ENCODE measurements at places on chromosomes 11 and 22. TPM values are rescaled to one million over a fixed set of nuclear protein-coding genes. Genes with fewer than 3 reads are reported as not detected.

DNA sequence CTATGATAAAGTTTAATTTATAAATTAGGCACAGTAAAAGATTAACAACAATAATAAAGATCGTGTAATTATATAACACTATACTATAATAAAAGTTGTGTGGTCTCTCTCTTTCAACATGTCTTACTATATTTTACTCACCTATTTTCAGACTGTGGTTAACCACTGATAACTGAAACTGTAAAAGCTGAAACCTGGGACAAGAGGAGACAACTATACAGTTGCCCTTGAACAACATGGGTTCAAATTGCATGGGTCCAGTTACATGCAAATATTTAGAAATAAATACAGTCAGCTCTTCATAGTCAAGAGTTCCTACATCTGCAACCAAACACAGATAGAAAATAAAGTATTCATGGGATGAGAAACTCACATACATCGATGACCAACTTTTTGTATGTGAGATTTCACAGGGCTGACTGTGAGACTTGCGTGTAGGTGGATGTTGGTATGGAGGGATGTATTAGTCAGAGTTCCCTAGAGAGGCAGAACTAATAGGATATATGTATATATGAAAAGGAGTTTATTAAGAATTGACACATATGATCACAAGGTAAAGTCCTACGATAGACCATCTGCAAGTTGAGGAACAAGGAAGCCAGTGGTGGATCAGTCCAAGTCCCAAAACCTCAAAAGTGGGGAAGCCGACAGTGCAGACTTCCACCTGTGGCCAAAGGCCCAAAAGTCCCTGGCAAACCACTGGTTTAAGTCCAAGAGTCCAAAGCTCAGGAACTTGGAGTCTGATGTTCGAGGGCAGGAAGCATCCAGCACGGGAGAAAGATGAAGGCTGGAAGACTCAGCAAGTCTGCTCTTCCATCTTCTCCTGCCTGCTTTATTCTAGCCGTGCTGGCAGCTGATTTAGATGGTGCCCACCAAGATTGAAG, 359.5 kb downstream of the INSC start:
- no peak overlapping the region for H3K4me3 ChIP-seq
- no peaks in the 10 kb centered on the region for H3K36me3 ChIP-seq
- no peaks in the 10 kb centered on the region for H3K27me3 ChIP-seq
- peak; percentile 53 for DNase-seq
- no peaks in the 10 kb centered on the region for H3K4me1 ChIP-seq

The CELSR1 gene
- 2.5 TPM for total RNA-seq

- H3K36me3 ChIP-seq, result peaks cover 27% of the 10 kb centered on the region
- H3K4me3 ChIP-seq, result no peak overlapping the region
- H3K4me1 ChIP-seq, result peaks cover 100% of the 10 kb centered on the region
- H3K27ac ChIP-seq, result peak overlapping the region; percentile 95
- no peaks in the 10 kb centered on the region for H3K27me3 ChIP-seq
- no peak for DNase-seq
Observed at GRCh38 chr22:36378869-36379217, 8.9 kb downstream of the MYH9 start.

GRCh38 chr11:102603576-102603975, 21.6 kb downstream of the MMP20 start:
- H3K27ac ChIP-seq, result no peak overlapping the region
- no peaks in the 10 kb centered on the region for H3K36me3 ChIP-seq
- no peak overlapping the region for H3K4me3 ChIP-seq

- H3K27me3 ChIP-seq, result no peaks in the 10 kb centered on the region
- H3K27ac ChIP-seq, result peak overlapping the region; percentile 59
- no peak for DNase-seq
- peaks cover 68% of the 10 kb centered on the region for H3K4me1 ChIP-seq
Observed at GRCh38 chr11:44868021-44868420, 82.7 kb downstream of the TP53I11 start.

The GLYATL2 gene
- not detected for total RNA-seq
